ENCODE measurements at places on chromosomes 4 and X.

DNA sequence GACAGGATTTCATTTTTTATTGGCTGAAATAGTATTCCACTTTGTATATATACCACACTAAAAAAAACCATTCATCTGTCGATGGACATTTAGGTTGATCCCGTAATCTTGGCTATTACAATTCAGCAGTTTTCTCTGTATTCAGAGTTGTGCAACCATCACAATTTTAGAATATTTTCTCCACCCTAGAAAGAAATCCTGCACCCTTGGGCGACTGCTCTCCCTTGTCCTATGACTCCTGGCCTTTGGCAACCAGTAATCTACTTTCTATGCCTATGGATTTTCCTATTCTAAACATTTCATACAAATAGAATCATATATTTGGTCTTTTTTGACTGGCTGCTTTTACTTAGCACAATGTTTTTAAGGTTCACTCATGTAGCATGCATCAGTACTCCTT is 84.7 kb downstream of the NCAPG start:
- ATAC-seq: no peak

GRCh38 chr4:11165052-11165451 is 263.6 kb downstream of the HS3ST1 start:
- no peak for ATAC-seq

- no peak for ATAC-seq
These were observed 124.5 kb upstream of the NEIL3 start for GRCh38 chr4:177185151-177185550.

DNA sequence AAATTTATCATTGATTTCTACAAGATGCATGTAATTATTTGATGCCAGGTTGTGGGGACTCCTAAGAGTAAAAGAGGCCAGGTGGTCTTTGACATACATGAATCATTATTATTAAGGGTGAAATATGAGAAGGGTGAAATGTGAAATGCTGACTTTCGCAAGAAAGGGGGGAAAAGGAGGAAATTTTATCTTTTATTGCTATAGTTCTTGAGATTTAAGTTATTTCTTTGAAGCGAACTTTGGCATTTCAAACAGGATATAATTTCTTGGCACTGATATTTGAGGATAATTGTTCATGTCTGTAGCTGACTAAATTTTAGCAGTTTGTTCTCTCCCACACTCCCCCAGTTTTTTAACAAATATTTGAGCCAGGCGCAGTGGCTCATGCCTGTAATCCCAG is 80.1 kb downstream of the TMEM131L start:
- ATAC-seq: no peak
